Upper lobe of right lung (tissue), 1 donor: ENCODE measurements at places on chromosomes 4 and X.

GRCh38 chr4:41380511-41381157 is 123.9 kb downstream of the UCHL1 start:
- DNase-seq, result no peak

- no peak for DNase-seq
Measured at GRCh38 chrX:11899091-11899490, 141.1 kb downstream of the MSL3 start.

DNA sequence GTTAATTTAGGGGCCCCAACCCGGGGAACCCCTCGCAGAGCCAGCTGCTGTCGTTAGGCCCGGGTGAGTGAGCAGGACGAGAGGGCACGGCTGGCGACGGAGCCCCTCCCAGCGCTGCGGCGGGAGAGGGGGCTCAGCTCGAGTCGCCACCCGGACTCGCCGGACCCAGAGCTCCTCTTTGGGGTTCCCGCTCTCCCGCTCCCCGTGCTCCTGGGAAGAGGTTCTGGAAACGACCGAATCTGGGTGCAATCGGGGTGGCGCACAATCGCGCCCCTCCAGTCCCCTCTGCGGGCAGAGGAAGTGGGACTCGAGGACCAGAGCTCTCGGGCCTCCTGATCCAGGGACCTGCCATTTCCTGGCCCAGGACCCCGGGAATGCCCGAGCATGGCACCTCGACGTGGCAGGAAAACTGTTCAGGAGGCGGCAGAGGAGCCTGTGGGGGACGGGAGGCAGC is 37.3 kb upstream of the ARAF start:
- no peak for DNase-seq

DNA sequence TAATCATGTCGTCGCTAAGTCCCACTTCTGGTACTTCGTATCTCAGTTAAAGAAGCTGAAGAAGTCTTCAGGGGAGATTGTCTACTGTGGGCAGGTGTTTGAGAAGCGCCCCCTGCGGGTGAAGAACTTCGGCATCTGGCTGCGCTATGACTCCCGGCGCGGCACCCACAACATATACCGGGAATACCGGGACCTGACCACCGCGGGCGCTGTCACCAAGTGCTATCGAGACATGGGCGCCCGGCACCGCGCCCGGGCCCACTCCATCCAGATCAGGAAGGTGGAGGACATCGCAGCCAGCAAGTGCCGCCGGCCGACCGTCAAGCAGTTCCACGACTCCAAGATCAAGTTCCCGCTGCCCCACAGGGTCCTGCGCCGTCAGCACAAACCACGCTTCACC is 11.3 kb downstream of the PNCK start:
- peak; percentile 73 for DNase-seq

DNA sequence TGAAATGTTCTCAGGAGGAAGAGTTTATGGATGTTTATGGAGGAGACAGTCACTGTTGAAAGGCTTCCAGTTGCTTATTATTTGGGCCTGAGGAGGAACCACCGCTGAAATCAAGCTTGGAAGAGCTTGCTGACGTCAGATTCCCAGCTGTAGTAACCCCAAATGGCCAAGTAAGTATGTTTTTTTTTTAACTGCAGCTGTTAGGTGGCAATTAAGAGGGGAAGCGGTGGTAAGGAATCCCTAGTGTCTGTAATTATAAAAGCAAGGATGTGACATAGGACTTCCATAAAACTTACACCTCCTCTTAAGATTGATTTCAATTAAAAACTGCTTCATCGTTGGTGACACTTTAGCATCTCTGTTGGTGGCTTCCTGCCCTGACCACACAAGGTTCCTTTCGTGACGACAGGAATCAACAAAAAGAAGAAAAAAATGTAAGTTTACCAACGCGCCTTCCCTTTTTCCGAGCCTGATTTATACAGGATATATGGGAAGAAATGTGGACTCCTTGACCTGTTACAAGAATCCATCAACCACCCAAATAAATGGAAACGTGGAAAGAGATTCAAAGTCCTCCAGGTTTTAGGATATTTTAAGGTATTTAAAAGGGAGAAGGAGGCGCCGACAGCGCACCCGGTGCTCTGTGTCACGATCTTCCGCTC is 884 bp downstream of the RELL1 start:
- DNase-seq, result no peak

GRCh38 chr4:149311076-149311475 is 504.6 kb downstream of the IQCM start:
- no peak for DNase-seq

GRCh38 chr4:25861280-25861950 is 1.4 kb downstream of the SEL1L3 start:
- DNase-seq, result no peak
